ENCODE measurements at places on chromosomes 3 and 15.

DNA sequence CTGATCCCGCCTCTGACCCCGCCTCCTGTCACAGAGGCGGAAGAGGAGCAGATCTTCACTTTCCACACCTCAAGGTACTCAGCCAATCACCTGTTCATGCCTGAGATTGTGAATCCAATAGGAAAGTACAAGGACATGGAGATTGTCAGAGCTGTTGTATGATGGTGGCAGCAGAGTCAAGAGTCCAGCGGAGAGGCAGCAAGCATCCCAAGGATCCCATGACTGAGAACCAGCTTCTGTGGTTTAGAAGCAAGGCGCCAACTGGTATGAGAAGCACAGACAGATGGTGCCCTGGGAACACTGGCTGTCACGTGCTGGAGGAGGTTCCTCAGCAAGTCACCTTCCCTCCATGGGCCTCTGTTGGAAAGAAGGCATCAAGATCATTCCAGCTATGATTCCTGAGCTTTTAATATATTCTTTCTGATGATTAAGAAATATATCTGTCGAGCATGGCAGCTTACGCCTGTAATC, 93.9 kb downstream of the CPN2 start:
- DNase-seq: no peak

DNA sequence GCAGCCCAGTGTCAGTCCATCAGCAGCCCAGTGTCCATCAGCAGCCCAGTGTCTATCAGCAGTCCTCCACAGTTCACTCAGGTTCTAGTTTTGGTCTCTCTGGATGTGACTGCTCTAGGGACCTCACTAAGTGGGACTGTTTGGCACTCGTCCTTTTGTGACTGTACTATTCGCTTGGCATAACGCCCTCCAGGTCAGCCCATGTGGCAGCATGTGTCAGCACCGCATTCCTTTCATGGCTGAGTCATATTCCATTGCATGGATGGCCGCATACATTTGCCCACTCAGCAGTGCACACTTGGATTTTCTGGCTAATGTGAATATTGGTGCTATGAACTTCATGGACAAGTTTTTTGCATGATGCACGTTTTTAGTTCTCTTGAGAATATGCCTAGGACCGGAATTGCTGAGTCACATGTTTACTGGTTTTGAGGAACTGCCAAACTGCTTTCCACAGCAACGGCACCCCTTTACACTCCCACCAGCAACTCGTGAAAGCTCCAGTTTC, 16.4 kb downstream of the CHST13 start:
- no peak for DNase-seq

- no peak for DNase-seq
Measured at GRCh38 chr15:90685591-90686434, 31.3 kb upstream of the BLM start.

DNA sequence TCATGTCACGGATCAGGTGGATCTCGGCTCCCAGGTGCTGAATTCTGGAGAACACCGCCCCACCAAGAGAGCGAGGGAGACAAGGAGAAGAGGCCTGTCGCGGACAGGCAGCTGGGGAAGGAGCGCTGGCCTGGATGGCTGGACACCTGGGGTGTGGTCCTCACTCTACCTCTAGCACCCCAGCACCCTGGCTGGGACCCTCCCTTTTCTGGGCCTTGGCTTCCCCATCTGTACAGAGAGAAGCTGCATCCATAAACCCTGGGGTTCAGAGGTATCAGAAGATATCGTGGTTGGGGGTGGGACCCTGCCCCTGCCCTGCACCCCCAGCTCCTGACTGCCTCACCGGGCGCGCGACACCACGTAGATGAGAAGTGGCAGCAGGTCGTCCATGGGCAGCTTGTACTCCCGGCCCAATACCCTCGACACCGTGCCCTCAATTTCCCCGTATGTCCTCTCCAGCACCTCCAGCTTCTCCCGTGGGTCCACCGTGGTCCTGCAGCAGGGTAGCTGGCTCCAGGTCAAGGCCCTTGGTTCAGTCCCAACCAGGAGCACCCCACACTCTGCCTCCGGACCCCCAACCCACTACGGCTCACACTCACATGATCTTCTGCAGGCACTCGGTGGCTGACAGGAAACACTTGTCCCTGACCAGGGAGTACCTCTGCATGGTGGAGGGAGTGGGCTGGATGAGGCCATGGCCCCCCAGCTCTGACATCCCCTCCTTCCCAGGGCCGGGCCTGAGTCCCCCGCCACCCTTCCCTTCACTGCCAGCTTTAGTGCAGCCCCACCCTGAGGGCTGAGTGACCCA, 21.7 kb downstream of the ALS2CL start:
- DNase-seq: no peak

DNA sequence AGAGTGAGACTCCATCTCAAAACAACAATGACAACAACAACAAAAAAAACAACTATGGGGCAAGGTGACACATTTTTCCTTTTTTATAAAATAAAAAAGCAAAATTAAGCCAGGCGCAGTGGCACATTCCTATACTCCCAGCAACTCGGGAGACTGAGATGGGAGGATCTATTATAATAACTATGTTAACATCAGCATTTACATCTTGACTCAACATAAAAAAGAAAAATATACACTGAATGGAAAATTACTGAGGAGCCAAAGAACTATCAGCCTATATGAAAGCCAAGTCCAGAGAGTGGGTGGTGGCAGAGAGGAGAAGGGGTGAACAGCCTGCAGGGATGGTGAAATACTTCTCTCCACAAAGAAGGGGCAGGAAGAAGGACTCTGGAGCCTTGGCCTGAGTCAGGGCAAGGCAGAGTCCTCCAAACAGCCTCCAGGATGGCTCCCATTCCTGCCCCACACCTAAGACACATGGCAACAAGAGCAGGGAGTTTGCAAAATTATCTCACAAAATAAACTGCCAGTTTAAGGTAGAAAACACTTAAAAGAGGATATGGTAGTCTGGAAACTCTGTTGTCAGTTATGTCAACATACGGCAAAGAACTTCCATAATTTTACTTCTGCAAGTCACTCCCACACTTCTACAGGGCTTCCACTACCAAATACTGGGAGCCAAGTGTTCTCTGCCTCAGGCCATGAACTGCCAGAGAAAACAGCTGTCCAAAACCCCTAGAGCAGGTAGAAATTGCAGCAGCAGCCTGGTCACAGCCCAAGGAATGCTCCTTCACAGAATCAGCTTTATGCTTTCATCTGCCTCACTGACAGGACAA, 25.9 kb downstream of the HSPBAP1 start:
- no peak for DNase-seq

DNA sequence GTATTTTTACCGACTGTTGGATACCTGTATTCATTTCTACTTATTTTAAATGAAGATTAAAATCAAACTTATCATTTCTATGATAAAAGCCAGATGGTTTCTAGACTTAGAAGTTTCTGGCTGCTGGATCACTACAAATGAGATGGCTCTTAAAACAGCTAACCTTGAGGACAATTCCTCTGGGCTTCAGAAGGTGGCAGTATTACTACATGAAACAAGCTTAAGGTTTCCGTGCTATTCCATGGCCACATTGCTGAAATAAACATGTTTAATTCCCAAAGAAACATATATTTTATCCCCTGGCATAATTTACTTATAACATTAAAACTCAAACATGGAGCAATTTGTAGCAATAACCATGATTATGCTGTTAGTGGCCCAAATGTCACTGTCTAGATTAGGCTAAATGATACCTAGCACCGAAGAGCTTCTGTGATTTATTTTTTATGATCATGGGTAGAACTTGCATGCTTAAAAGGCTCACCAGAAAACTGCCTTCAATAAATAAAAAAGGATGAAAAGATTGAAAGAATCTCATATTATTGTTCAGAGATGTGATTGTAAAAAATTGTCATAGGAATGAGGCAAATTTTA, 204.0 kb upstream of the NANOGP8 start:
- no peak for DNase-seq

DNA sequence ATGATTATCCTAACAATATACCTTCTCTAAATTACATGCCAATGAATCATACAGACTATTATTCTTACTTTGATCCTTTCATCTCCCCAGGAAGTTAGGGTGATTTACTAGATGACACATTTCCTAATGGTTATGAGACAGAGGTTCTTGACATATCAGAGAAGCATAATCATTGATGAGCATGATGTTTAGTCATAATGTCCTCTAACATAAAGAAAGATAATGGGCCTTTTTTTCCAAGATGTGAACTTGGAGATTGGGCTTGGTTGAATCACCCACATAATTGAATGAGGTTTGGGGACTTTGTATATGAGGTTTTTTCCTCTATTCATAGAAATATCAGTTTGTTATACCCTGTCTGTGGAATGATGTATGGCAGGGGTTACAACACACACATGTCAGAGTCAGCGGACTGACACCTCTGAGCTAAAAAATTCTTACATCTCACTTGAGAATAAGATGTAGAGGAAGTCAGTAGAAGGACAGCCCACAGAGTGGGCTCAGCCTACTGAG, 69.7 kb upstream of the DCBLD2 start:
- no peak for DNase-seq

DNA sequence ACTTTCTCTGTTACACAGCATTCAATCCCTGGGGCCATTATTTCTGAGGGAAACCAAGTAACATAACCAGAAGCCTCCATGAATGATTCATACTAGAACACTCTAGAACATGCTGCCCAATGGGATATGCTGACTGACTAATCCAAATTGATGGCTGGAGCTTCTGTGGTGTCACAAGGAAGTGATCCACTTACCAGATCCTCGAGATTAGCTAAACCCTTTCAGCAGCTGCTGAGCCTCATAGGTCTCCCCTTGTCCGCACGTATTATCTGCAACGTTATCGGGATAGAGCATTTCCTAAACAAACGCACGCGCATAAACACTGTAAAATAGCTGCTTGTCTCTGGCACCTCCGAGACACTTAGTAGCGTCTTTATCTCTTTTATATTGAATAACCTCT, 61.2 kb upstream of the PROK2 start:
- DNase-seq: no peak

DNA sequence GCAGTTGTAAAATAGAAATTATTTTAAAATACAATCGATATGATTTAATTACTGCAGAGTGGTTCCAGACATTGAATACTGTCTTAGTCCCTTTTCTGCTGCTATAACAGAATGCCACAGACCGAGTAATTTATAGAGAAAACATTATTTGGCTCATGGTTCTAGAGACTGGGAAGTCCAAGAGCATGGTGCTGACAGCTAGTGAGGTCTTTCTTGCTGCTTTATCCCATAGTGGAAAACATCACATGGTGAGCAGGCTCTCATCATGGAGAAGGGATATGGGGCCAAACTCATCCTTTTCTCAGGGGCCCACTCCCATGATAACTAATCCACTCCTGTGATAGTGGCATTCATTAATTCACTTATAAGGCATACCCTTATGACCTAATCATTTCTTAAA, 120.0 kb upstream of the TBL1XR1 start:
- no peak for DNase-seq

DNA sequence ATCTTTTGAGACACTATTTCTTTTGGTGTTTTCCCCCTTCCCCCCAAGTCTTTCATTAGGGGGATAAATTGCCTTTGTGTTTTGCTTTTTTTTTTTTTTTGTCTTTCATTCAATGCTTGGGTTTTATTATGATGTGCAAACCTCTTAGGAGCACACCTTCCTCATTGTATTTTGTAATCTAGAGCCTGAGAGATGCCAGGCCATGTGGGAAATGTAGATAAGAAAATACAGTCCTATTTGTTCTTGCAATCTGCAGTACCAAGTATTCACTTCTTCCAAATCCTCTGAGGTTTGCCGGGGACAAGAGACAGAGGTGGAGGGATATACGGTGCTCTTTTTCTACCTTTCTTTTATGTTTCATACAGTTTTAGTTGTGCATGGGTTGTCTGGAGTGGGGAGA, 66.7 kb downstream of the LARS2 start:
- DNase-seq: no peak

DNA sequence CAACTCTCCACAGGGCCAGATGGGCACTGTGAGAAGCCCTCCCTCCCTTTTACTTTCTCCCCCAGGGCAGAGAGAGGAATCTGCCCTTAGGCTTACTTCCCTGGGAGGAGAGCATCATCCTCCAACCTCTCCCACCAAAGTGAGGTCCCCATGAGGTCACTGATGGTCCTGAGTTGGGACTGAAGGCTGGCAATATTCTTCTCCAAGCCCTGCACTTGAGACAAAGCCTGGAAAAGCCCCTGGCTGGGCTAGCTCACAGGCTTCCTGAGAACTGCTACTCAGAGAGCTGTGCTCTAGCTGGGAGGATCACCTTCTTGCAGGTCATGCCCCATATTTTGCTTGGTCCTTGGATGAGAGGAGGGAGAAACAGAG, 110.0 kb upstream of the MEF2A start:
- no peak for DNase-seq

- no peak for DNase-seq
Measured at GRCh38 chr3:28846971-28847478, 433.8 kb upstream of the RBMS3 start.

- no peak for DNase-seq
Measured at GRCh38 chr3:13234666-13235065, 161.4 kb upstream of the IQSEC1 start.

GRCh38 chr3:172155897-172156585, 116.7 kb downstream of the FNDC3B start:
- DNase-seq: no peak

GRCh38 chr15:74958320-74958907, 1.8 kb upstream of the RPP25 start:
- DNase-seq: peak; percentile 23

DNA sequence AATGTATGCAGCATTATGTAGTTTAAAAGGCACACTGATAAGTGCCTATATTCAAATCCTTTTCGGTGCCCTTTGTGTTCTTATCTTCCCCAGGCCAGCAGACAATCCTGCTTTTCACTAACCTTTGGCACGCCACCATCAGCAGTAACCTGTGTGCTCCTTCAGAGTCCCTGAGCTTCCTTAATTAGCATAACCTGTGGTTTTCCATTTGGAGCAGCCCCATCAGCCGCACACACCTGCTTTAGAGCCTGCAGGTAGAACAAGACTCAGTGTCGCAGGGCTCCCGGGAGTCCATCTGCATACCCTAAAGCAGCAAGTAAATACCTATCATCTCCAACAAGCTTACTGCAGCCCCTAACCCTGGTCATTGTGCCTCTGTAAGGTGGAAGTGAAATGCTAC, 755.1 kb downstream of the ROBO2 start:
- DNase-seq: no peak

- DNase-seq: no peak
Measured at GRCh38 chr3:176861137-176861536, 336.1 kb downstream of the TBL1XR1 start.
